ENCODE measurements at places on chromosomes 1 and 21.

DNA sequence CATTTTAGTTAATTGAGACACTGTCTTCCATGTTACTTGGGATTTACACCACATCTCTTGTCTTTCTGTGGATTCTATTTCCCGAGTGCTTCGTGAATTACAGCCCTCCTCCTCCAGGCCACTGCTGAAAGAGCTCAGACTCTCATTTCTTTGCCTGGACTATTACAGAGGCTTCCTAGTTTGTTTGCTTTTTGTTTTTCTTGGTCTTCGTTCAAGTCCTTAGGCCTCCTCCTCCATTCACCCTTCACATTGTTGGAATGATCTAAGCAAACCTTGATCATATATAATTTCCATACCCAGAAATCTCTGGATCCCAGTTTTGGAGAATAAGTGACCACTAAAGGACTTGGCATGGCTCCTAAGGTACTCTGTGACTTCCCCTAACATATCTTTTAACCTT lies 94.1 kb downstream of the CNIH3 start:
- no peak for DNase-seq

DNA sequence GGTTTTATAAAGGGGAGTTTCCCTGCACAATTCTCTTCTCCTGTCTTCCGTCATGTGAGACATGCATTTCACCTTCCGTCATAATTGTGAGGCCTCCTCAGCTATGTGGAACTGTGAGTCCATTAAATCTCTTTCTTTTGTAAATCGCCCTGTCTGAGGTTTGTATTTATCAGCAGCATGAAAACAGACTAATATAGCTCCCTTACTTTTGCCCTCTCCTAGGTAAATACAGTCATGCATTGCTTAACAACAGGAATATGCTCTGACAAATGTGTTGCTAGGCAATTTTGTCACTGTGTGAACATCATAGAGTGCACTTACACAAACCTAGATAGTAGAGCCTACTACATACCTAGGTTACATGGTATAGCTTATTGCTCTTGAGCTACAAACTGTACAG lies 616.8 kb downstream of the RWDD3 start:
- DNase-seq: no peak

DNA sequence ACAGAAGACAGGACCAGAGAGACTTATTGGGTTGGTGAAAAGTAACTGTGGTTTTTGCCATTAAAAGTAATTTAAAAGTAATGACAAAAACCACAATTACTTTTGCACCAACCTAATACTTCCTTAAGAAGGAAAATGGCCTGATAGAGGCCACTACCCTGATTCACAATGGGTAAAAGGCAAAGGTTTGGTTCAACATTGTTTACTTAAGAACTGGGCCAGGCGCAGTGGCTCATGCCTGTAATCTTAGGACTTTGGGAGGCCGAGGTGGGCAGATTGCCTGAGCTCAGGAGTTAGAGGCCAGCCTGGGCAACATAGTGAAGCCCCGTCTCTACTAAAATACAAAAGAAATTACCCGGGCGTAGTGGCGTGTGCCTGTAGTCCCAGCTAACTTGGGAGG lies 48.2 kb upstream of the RCOR3 start:
- DNase-seq: no peak

GRCh38 chr21:25855576-25855975 lies 120.8 kb downstream of the GABPA start:
- DNase-seq: no peak

GRCh38 chr1:14128096-14128495 lies 428.1 kb downstream of the PRDM2 start:
- no peak for DNase-seq

- DNase-seq: no peak
Observed at GRCh38 chr1:30325085-30325935, 398.1 kb downstream of the MATN1 start.

DNA sequence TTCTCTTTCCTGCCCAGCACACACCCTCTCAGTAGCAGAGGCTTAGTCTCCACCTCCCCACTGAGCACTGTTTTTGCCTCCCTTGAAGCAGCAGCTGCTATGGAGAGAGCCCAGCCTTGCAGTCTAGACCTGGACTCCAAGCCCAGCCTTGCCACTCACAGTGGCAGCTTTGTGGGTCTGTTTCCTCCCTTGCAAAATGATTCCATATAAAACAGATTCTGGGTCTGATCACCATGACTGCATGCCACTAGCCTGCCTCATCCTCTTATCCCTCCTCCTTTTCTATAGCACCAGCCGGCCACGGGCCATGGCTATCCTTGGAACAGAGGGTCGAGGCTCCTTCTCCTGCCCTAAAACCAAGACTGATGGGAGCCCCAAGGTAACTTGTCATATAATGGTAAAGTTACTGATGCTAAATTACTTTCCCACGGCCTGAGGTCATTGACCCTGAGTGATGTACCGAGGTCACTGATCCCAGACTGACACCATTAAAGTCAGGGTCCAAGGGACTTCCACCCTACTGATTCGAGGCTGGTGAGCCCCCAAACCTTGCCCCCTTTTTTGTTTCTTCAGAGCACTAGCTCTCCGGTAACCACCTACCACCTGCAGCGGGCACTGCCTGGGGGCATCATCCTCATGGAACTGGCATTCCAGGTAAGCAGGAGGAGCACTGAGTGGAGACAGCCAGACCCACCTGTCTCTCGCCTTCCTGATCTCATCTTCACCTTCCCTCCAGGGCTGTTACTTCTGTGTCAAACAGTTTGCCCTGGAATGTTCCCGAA lies 7.9 kb downstream of the HYI start:
- DNase-seq: no peak

GRCh38 chr1:247330548-247331171 lies 1.0 kb downstream of the ZNF496 start:
- no peak for DNase-seq

Data from stimulated activated effector memory CD8-positive, alpha-beta T cell treated with anti-CD3 and anti-CD28 coated beads, Interleukin-12 subunit alpha, Interleukin-12 subunit beta, amount 100 ng/mL, for 72 hours (primary cell).